ENCODE measurements at places on chromosomes 1 and 21.
A peak's percentile ranks its signal among the peaks of the same experiment; 100 is the strongest.

- DNase-seq: no peak
These were observed 21.5 kb downstream of the NDUFS5 start for GRCh38 chr1:39047374-39048229.

DNA sequence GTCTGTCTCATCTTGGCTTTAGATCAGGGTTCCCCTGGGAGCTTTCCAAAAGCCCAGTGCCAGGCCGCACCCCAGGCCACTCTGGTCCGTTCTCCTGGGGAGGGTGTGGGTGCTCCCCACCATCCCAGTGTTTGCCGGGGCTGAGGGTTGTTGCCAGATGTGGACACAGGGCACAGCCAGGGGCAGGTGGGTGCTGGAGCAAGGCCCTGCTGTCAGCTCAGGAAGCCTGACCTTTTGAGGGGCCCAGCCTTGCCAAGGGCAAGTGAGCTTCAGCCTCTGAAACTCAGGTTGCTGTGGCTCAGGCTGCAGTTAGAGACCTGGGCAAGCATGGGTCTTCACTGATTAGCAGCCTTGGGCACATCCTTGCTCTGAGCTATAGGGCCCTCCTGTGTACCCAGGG is 22.8 kb upstream of the ZBTB21 start:
- no peak for DNase-seq

DNA sequence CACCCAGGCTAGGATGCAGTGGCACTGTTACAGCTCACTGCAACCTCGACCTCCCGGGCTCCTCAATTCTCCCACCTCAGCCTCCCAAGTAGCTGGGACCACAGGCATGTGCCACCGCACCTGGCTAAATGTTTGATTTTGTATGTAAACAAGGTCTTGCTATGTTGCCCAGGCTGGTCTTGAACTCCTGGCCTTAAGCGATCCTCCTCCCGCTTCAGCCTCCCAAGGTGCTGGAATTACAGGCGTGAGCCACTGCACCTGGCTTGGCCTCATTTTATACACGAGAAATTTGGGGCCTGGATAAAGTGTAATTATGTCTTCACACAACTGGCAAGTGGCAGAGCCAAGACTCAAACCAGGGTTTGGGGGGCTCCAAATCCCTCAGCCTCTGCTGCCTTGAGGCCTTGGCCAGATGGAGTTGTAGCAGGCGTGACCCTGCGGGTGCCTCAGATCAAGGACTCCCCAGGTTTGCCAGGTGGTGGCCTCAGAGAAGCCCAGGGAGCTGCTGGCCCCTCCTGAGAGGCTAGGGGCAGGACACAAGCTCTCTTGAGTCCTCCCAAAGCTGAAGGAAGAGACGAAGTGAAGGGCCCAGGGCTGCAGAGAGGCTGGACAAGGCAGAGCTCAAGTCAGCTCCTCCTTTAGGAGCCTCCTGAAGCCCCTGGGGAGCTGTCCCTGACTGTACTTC is 61.7 kb downstream of the MDM4 start:
- no peak for DNase-seq

DNA sequence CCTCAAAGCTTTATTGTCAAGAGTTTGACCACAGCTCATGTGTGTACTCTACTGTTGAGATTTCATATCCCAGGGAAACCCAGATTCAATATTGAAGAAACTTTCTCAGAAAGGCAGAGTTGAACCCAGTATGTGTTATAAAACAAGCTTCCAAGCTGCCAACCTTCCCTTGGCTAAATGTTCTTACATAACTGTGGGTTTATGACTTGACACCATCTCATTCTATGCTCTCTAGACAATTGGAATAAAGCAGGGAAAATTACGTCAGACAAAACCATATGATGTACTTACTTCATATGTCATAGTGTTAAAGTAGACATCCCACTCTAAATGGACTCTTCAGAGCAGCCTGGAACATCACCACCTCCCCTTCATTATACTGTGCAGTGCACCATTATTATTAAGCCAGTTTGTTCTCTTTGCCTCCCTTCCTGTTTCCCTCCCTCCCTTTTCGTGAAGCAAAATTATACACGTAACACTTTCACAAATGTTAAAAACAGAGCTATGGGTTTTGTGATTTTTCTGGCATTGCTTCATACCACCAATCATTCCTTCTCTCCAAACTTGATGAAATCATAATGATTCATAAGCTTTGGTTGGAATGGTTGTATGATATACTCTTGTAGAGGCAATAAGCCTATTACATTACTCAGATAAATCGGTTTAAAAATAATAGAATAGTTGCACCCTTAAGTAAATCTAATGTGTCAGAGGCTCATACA is 507.2 kb downstream of the LTN1 start:
- DNase-seq: no peak

- no peak for DNase-seq
These were observed 23.5 kb downstream of the UBE2T start for GRCh38 chr1:202317941-202318925.

DNA sequence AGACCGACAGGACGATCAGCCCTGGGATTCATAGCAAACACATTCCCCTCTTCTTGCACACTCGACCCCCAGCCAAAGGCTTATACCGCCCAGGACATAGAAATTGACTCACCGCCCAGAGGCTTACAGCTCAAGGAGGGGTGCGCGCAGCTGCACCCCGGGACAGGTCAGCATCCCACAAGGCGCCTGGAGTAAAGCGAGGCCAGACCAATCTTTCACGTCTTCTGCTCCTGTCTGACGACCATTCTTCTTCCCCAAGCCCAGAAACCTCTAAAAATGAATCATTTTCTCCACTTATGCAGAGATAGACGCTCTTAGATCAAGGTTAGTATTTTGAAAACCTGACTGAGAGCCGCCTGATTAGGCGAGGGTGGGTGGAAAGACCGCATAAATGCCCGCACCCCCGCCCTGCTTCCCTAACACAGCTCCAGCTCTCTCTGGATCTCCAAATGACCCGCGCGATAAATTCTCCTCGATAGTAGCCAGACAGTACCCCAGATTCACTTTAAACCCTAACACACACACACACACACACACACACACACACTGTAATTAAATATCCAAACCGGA is 1.9 kb upstream of the LHX8 start:
- no peak for DNase-seq

GRCh38 chr1:94118013-94118412 is 2.9 kb downstream of the ABCA4 start:
- no peak for DNase-seq

- DNase-seq: peak; percentile 63
These were observed 1.1 kb downstream of the HUNK start for GRCh38 chr21:31873696-31874599.

DNA sequence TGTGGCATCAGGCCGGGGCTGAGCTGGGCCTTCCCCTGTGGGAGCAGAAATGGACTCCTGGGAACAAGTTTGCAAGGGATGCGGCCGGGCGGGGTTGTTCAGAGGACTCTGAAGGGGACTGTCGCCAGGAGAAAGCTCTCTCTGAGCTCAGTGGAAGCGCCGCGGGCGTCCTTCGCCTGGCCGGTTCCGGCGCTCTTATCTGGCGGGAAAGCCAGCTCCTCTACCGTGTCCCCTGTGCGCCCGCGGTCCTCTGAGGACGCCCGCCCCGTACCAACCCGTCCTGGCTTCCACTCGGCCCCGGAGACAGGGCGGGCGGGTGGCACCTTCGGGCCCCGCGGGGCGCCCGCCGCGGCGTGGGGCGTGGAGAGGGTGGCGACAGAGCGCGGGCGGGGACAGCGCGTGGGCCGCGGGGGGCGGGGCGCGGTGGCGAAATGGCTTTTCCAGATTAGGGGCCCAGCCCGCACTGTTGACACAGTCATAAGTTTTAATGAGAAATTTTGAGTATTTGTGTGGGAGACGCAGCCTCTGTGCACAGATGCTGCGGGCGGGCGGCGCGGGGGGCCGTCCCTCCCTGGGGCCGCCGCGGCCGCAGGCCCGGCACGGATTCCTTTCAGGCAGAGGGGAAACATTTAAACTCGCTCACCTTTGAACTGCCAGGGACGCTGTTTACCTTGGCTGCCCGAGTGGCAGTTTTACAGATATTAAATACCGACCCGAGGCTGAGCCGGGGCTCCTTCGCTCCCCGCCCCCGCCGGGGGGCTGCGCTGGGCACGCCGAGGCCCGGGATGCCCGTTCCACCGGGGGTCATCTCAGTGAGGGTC is 70.2 kb downstream of the FOXD2 start:
- DNase-seq: no peak

DNA sequence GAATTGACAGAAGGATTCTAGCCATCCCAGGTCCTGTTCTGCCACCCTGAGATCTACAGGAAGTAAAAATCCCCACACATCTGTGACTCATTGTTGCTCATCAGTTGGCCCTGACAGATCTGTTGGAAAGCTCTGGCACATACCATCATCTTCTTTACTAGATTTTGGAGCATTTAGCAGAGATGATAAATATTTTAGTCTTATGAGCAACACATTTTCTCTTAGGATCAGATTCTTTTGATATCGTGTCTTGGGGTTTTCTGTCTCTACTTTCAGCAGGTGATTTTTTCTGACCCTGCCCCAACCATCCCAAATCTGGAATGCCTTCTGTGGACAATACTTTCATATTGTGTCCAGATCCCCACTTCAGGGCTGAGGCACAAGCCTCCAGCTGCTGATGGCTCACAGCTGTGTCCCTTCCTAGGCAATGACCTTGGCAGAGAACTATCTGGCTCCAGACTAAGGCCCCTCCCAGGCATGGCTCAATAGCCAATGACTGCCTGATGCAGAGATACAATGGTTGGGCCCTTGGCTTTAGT is 102.8 kb downstream of the GDAP2 start:
- DNase-seq: no peak

GRCh38 chr1:203625628-203626019 is 1.0 kb upstream of the ATP2B4 start:
- no peak for DNase-seq

GRCh38 chr1:48047116-48047515 is 49.9 kb upstream of the TRABD2B start:
- DNase-seq: no peak

DNA sequence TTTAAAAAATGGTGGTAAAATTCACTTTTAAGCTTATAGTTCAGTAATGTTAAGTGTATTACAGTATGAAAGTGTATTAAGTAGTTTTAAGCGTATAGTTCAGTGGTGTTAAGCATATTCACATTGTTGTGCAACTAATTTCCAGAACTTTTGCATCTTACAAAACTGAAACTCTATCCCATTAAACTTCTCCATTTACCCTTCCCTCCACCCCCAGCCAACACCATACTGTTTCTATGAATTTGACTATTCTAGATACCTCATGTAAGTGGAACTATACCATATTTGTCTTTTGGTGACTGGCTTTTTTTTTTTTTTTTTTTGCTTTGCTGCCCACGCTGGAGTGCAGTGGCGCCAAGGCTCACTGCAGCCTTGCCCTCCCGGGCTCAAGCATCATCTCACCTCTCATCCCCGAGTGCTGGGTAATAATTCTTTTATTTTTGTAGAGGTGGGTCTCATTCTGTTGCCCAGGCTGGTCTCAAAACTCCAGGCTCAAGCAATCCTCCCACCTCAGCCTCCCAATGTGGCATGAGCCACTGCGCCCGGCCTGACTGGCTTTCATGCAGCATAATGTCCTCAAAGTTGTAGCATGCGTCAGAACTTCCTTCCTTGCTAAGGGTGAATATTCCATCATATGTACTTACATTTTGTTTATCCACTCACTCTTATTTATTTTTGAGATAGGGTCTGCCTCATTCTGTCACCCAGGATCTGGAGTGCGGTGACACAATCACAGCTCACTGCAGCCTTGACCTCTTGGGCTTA is 45.1 kb upstream of the BMP8B start:
- DNase-seq: no peak

GRCh38 chr1:215104283-215104682 is 21.7 kb downstream of the KCNK2 start:
- no peak for DNase-seq

DNA sequence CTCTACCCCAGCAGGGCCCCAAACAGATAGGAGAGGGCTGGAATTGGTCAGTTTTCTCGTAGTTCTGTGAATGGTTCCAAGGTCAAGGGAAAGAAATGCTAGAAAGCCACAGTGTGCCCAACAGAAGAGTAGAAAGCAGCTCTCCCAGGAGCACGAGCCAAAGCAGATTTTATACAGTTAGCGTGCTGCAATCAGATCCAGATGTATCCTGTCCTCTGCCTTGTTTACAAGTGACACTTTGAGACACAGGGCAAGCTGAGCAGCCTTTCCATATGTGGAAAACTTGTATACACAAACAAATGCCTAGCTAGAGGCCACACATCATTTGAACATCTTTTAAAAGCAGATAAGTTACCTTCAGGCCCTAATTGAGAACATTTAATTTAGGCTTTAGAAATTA is 6.5 kb downstream of the VAMP3 start:
- no peak for DNase-seq

DNA sequence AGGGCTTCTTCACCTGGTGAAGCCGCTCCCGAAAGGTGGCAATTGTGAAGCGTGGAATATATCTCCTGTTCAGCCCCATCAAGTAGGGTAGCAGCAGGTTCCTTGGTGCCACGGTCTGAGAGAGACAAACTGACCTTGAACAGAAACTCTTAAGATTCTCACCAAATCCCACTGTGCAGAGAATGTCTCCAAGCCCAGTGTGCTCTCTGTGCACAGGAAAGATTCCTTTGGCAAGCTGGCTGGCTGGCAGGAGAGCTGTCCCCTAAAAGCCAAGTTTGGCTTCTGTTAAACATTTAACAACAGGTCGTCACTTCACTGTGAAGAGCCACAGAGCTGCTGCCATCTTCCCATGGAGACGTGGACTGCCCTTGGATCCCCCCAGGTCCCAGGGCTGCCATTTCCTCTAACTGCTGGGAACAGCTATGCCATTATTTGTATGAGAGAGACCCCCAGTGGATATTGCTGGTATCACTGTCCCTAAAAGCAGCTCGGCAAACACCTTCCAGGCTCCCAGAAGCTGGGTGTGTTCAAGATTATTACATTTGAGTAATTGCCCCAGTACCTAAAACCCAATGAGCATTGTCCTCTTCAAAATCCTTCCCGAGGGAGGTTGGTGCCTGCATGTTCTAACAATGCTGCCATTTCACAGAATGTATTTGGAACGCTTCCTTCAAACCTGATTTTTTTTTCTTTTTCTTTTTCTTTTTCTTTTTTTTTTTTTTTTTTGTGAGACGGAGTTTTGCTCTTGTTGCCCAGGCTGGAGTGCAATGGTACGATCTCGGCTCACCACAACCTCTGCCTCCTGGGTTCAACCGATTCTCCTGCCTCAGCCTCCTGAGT is 71.8 kb downstream of the CD58 start:
- peak; percentile 73 for DNase-seq

GRCh38 chr1:20658166-20658915 is 2.8 kb downstream of the DDOST start:
- no peak for DNase-seq

- no peak for DNase-seq
These were observed 4.1 kb downstream of the CSF1 start for GRCh38 chr1:109914587-109915240.

DNA sequence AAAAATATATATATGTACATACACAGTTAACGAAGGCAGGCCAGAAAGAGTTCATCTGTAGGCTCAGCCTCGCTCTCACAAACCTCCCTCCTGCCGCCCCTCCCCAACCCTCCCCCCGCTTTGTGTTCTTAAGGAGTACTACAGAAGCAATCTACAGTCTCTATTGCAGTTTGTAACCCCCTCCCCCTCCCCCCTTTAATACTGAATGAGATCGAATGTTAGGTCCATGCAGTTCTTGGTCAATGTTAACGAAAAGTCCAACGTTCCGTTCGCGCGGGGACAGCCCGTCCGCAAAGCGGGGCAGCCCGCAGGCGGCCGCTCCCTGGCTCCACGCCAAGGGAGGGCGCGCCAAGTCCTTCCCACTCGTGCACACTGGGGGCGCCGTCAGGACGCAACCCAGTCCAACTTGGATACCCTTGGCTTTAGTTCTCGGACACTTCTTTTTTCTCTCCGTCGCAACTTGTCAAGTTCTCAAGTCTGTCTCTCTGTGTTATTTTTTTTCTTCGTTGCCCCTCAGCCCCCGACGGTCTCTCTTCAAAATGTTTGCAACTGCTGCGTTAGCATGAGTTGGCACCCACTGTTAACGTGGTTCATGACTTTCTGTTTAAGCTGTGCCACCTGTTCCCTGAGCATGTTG is 2.2 kb downstream of the JUN start:
- DNase-seq: peak; percentile 72
